ENCODE measurements at places on chromosomes 13 and 19. TPM values are rescaled to one million over a fixed set of nuclear protein-coding genes. Genes with fewer than 3 reads are reported as not detected.

Gene PLK5
- 0.21 TPM for total RNA-seq

- H3K27ac ChIP-seq, result peak overlapping the region; percentile 5
- H3K4me3 ChIP-seq, result no peak overlapping the region
- H3K4me1 ChIP-seq, result peaks cover 6% of the 10 kb centered on the region
These were observed 7.0 kb upstream of the WBP4 start for GRCh38 chr13:41054212-41054877.

GRCh38 chr13:62357887-62358645, 942.4 kb upstream of the PCDH20 start:
- H3K27ac ChIP-seq, result no peak overlapping the region
- DNase-seq, result no peak
- H3K4me3 ChIP-seq, result no peak overlapping the region
- no peaks in the 10 kb centered on the region for H3K27me3 ChIP-seq

GRCh38 chr13:98291658-98292057, 114.6 kb upstream of the RNF113B start:
- no peak overlapping the region for H3K27ac ChIP-seq
- no peaks in the 10 kb centered on the region for H3K36me3 ChIP-seq
- no peaks in the 10 kb centered on the region for H3K27me3 ChIP-seq

DNA sequence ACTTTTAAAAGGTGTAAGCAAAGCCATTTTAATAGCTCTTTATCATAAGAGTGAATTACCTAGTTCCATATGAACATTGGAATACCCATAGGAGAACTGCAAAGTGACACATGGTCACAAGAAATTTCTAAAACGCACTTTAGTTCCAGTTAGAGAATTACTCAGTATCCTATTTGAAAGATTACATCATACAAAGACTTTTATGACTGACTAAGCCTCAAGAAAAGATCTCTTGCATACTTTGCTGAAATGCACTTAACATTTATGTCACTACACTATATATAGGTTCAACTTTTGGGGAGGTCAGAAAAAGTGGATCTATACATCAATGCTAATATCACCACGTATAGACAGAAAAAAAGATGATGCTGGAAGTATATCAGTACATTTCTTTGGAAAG, 7.1 kb downstream of the PCDH9 start:
- H3K27me3 ChIP-seq, result no peaks in the 10 kb centered on the region
- no peaks in the 10 kb centered on the region for H3K36me3 ChIP-seq
- DNase-seq, result no peak

DNA sequence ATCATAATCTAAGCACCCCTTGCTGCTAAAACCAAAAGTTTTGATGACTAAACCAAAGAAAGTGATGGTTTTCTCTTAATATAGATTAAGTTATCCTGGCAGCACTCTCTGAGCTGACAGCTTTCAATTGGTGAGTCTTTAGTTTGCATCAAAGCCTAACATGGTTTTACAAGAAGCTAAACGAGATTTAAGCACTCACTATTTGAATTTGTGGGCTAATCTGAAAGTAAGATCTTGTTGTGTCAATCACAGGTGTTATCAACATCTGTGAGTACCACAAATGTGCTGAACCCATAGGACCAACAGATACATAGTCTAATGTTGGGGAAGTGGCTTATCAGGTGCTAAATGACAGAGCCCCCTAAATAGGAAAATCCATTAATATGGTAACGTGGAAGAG, 223.9 kb downstream of the LHFPL6 start:
- H3K36me3 ChIP-seq, result no peaks in the 10 kb centered on the region
- peaks cover 5% of the 10 kb centered on the region for H3K4me1 ChIP-seq
- DNase-seq, result no peak
- H3K27ac ChIP-seq, result no peak overlapping the region
- H3K27me3 ChIP-seq, result no peaks in the 10 kb centered on the region
- H3K4me3 ChIP-seq, result no peak overlapping the region
